ENCODE measurements at places on chromosomes 13 and 19. TPM values are rescaled to one million over a fixed set of nuclear protein-coding genes. Genes with fewer than 3 reads are reported as not detected.

The KLK1 gene
- not detected for total RNA-seq

- no peak for DNase-seq
These were observed 359.1 kb downstream of the FGF14 start for GRCh38 chr13:102042746-102043145.

The HSD17B14 gene
- 0.61 TPM for total RNA-seq

DNA sequence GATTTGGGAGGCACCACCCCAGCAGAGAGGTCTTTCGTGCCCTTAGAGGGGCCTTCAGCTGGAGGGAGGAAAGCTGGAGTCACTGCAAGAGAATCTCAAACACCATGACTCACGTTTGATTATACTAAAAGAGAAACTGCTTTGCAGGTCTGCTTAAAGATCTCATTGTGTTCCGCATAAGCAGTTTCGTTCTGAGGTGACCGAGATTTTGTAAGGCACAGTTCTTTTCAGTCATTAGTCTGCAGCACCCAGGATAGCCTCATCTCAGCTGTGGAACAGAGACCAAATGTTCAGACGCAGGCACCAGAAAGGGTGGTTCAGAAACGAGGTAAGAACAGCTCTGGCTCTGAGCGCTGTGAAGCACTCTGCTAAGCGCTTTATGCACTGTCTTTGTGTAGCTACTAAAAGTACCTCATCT lies 71.2 kb upstream of the GTF3A start:
- DNase-seq, result no peak

- DNase-seq, result no peak
These were observed 276.1 kb downstream of the NALCN start for GRCh38 chr13:101140087-101140770.

DNA sequence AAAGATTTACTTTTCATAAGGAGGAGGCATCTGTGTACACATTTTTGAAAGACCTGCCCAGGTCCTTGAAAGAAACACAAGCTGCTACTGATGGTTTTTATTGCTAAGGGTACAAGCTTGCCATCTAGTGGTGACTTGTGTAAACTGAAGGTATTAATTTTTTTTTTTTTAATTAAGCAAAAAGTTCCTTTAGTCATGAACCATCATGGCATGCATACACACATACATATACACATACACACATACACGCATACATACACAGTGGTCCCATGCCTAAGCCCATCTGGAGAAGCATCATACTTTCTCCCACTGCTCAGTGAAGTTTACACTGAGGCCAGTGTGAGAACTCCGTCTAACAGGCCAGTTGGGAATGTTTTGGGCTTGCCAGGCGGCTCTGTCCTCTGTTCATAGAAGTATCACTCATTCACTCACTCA lies 312.5 kb downstream of the DCLK1 start:
- no peak for DNase-seq

- DNase-seq, result no peak
These were observed 99.6 kb upstream of the MCF2L start for GRCh38 chr13:112869202-112870050.

GRCh38 chr13:55000844-55001243 lies 1972.2 kb downstream of the OLFM4 start:
- DNase-seq, result no peak

DNA sequence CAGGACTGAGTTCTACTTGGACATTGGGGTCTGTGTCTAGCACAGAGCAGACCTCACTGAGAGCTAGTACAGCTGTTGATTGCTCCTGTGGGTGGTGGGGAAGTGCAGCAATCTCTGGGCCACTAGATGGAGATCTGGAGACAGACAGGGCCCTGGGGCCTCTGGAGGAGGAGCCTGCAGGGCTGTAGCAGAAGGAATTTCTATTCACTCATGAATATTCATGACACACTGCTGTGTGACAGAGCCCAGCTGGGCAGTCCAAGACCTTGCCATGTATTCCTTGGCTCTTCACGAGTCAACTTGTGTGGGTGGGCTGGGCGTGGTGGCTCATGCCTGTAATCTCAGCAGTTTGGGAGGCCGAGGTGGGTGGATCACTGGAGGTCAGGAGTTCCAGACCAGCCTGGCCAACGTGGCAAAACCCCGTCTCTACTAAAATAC lies 37.5 kb downstream of the SUGP2 start:
- DNase-seq, result peak; percentile 35

- DNase-seq, result no peak
These were observed 12.3 kb downstream of the DPF1 start for GRCh38 chr19:38211766-38212165.

The PEAK3 gene
- 0.15 TPM for total RNA-seq

The LGALS14 gene
- total RNA-seq, result not detected

GRCh38 chr19:34171539-34171876 lies 796 bp upstream of the LSM14A start:
- no peak for DNase-seq

DNA sequence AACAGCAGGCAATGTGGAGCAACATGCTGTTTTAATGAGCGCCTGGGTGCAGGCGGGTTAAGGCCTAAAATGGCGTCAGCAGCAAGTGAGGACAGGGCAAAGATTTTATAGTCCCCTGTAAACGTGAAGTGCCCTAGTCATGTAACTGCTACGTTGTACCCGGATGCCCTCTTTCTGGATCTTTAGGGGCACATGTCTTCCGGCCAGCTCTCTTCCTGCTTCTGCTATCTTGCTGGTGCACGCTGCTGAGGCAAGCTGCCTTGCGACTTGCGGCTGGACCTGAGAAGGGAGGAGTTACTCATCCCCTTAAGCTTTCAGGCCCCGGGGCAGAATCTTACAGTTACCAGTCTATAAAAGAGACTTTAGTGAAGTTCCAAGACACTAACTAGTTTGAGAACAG lies 303.6 kb upstream of the DACH1 start:
- DNase-seq, result peak; percentile 38

The KLK4 gene
- not detected for total RNA-seq

The UNC13A gene
- 0.19 TPM for total RNA-seq

The PSG7 gene
- total RNA-seq, result not detected

GRCh38 chr19:3176715-3177501 lies 1.7 kb upstream of the S1PR4 start:
- no peak for DNase-seq

GRCh38 chr19:56900573-56901097 lies 60.1 kb upstream of the PEG3 start:
- no peak for DNase-seq

DNA sequence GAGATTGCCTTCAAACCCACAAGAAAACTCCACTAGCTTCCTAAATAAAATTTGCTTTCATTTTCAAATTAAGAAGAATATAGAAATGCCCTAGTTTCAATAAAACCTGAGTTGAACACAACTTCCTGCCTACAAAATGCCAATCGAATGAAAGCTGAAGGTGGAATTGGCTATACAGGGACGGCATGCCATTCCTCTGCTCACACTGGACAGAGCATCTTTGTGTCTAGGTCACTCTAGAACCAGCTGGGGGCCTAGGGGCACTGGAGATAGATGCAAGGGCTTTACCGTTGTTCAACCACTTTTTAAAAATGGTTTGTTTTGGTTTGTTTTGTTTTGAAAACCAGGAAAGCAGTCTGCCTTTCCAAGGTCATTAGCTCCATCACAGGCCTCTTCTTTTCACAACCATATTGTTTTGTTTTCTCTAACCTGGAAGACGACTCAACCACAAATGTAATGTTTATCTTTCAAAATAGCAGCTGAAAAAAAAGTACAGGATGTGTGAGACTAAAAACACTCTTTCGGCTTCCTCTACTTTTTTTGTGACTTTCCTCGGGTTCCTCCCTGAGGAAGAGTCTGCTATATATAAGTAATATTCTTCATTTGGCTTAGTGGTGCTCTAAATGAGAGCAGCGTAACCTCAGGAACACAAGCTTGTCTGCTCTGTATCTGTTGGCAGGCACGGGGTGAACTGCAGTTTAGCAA lies 11.9 kb upstream of the ITM2B start:
- DNase-seq, result no peak

- DNase-seq, result no peak
These were observed 270.9 kb downstream of the MZT1 start for GRCh38 chr13:72456486-72456885.

DNA sequence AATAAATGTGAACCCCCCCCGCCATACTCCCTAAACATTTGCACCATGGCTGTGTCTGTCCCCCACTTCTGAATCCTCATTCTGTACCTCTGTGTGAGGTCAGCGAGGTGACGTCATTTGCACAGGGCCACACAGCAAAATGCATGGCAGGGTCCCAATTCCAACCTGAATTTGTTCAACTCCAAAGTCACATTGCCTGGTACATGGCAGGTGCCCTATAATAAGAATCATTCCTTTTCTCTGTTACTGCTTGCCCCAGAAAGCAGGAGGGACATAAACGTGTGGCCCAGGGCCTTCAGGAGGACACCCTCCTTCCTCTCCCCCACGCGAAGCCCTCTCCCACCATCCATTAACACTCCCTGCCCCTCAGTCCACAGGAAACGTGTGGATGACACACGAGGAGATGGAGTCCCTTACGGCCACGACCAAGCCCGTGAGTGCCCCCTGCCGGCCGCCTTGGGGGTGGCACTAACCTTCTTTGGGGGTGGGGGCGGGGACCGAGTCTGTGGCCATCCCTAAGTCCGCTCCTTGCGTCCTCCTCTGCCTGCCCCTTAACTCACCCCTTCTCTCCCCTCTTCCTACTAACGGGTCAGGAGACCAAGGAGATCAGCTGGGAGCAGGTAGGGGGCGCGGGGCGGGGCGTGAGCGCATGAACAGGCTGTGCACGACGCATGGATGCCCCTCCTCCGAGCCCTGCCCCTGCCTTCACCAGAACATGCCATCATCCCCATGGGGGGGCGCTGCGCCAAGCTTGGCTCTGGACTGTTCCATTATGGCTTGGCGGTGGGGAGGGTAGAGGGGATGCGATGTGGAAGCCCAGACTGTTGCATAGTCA lies 9.4 kb downstream of the HRC start:
- DNase-seq, result peak; percentile 83

- no peak for DNase-seq
These were observed 7.0 kb upstream of the LSM14A start for GRCh38 chr19:34165295-34165738.

- no peak for DNase-seq
These were observed 16.9 kb downstream of the PROSER1 start for GRCh38 chr13:39020853-39021462.

DNA sequence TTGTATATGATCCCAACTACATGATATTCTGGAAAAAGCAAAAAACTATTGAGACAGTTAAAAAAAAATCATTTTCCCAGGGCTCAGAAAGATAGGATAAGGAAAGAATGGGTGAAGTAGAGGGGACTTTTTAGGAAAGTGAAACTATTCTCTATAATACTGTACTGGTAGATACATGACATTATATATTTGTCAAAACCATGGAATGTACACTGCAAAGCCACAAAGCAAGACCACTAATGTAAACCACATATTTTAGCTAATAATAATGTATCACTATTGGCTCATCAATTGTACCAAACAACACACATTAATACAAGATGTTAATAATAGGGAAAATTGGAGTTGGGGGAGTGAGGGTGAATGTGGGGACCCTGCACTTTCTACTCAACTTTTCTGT lies 182.6 kb downstream of the EFNB2 start:
- DNase-seq, result no peak

The NDUFS7 gene
- 335 TPM for total RNA-seq

GRCh38 chr13:51820016-51820597 lies 16.1 kb upstream of the DHRS12 start:
- no peak for DNase-seq

DNA sequence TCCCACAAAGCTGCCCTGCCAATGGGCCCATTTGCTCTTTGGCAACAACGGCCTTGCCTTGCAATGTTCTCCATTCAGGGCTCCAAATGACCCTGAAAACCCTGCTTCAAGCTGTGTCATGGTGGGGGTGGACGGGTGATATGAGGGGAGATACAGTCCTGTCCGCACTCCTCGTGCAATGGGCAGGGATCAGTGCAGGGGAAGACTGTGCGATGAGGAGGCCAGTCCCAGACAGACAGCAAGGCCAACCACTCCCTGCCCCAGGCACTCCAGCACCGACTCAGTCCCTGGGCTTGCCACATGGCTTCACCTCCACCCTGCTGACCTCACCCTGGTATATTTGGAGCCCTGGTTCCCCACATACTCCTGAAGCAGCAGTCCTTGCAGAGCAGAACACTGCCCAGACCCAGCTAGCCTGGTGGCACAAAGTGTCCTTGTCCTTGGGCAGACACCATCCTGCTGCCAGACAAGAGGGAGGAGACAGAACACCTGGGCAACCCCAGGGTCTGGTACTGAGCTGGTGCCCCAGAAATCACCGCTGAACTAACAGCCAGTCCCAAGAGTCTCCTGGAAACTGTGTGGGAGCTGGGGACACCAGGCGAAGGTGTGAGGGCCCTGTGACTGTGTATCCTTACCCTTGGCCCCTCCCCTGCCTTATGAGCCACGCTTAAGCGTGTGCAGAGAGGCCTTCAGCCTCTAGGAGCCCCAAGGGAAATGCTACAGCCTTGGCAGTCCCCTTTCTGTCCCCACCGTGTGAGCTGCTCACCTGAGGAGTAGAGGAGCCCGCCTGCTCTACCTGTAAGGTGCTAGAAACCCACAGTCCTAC lies 9.1 kb upstream of the SLC35E1 start:
- peak; percentile 89 for DNase-seq

- no peak for DNase-seq
These were observed 21.0 kb upstream of the ZNF43 start for GRCh38 chr19:21856773-21857514.

DNA sequence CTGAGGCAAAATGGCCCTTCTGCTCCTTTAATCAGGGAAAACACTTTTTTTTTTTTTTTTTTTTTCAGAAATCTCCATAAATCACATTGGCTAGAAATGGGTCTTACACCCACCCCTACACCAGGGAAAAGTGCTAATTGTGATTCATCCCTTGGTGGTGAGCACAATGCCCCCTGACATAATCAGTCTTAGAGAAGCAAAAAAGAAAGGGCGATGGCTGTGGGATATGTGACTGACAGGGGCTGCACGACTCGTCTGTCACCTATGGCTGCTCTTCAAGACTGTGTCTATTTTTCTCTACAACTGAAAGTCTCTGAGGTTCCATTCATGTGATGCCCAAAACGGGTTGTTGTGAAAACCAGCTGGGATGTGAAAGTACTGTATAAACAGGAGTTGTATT lies 3.6 kb upstream of the GPC6 start:
- no peak for DNase-seq

GRCh38 chr13:99272481-99272880 lies 14.3 kb upstream of the GPR18 start:
- no peak for DNase-seq

DNA sequence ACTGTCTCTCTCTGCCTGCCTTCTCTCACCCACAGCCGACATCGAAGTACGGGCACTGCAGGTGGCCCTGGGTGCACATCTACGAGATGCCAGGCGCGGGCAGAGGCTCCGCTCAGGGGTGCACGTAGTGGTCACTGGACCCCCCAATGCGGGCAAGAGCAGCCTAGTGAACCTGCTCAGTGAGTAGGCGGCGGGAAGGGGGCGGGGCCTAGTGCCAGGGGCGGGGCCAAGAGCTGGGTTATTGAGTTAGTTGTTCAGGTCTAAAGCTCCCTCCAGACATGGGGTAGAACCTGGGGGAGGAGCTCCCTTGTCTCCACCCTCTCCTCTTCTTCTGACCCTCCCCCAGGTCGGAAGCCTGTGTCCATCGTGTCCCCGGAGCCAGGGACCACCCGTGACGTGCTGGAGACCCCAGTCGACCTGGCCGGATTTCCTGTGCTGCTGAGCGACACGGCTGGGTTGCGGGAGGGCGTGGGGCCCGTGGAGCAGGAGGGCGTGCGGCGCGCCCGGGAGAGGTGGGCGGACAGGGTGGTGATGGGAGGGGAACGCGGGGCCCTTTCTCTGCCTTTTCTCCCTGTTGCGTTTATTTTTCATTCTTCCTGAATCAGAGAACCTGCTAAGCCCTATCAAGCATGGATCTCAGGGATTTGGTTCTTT lies 1.9 kb downstream of the GTPBP3 start:
- DNase-seq, result no peak
